ENCODE measurements at places on chromosomes 16 and 17.

DNA sequence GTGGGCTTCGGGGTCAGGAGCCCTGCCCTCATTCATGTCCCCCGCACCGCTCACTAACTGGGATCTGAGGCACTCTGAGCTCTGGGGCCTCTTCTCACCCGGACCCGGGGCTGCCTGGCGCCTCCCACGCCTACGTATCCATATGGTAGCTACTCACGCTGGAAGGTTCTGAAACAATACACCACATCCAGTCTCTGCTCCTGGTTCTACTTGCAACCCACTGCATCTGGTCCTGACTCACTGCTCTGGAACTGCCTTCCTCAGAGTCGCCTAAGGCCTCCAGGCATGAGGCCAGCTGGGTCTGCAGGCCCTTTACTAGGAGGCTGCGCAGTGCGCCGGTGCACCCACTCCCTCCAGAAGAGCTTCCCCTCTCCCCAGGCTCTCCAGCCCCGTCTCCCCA is 18.1 kb downstream of the USP36 start:
- DNase-seq, result no peak

DNA sequence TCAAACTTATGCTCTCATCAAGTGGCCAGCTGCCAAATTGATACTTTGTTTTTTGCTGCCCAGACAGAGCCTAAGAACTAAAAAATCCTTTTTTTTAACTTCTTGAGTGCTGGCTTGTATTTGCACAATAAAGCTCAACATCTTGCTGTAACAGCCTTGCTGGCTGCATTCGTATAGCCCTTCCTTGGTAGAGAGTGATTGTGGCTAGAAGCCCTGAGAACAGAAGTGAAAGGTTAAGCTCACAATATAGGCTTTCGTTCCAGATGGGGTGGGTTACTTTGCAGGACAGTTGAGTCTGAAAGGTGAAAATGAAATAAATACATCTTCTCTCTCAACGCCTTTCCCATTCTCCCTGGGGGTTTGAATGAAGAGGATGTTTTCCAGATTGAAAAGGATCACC is 278.8 kb downstream of the HS3ST3B1 start:
- DNase-seq, result no peak

DNA sequence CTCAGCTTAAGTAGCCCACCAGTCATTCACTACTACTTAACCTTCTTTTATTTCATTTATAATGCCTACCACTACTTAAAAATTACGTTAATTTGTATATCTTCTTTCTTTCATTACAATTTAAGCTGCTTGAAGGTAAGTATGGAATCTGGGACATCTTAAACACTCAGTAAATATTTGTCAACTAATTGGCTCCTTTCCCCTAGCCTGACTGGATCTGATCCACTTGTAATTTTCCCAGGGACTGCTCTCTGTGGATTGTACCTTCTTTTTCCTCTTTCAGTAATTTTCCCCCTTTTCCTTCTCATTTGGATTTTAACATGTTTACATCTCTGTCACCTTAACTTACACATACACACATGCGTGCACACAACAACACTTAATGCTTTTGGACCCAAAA is 152.4 kb upstream of the RBL2 start:
- DNase-seq, result no peak

DNA sequence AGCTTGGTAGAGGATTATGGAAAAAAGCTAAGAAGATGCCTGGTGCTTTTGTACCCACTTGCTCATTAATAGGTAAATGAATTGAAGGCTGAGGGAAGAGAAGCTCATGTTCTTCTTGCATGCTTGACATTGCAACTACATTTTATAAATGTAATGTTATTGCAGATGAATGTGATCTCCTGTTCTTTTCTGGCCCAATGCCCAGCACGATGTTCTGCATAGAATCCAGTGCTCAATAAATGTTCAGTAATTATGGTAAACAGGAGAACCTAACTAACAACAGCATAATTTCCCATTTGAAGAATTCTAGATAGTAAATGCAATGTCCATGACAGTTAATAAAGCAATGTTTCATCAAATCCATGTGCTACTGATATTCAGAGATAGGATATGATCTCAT is 638.2 kb upstream of the SOX9 start:
- no peak for DNase-seq

DNA sequence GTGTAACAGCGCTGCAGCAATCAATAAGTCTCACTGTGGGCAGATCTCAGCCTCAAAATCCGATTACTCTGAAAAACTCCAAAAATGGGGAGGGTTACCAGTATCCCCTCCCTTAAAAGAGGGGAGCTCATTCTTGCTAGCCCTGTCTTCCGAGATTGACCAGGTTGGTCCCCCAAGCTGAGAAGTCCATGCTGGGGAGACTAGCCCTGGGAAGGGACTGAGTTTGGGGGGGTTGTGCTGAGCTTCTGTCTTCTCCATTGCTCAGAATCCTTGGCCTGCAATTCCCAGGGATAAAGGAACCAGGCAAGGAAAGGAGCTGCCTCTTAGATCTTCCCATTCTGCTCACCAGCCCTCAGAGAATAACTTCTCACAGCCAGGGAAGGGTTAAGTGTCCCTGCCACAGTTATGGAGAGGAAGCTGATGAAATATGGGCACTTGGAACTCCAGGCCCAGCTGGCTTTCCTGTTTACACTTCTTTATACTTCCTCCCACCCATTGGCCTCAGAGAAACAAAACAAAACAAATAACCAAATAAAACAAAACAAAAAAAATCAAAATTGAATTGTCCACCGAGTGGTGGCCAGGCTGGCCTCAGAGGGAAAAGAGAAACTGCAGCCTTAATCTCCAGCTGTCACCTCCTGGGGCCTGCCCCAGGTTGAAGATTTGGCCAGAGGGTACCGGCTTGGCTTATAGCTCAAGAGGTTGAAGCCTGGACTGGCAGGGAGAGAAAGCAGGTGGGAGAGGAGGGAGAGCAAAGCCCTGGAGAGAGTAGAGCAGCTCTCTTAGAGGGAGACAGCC is 2.6 kb downstream of the HOXB3 start:
- no peak for DNase-seq

DNA sequence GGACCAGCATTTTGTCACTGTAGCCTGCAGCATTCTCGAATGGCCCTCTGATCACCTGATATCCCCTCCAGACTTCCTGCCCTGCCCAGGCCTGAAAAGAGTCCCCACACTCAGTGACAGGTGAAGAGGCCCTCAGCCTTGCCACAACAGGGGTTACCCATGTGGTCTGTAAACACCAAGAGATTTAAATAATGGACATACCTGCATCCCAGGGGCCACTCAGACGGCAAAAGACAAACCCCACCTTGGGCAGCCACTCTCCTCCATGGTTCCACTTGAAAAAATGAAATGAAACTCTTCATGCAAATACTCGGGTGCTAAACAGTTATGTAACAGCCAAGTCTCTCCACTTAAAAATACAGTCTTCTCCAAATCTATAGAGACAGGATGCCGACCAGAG is 22.9 kb upstream of the PECAM1 start:
- DNase-seq, result no peak

- DNase-seq, result no peak
Measured at GRCh38 chr17:31446195-31446967, 54.9 kb downstream of the RAB11FIP4 start.

DNA sequence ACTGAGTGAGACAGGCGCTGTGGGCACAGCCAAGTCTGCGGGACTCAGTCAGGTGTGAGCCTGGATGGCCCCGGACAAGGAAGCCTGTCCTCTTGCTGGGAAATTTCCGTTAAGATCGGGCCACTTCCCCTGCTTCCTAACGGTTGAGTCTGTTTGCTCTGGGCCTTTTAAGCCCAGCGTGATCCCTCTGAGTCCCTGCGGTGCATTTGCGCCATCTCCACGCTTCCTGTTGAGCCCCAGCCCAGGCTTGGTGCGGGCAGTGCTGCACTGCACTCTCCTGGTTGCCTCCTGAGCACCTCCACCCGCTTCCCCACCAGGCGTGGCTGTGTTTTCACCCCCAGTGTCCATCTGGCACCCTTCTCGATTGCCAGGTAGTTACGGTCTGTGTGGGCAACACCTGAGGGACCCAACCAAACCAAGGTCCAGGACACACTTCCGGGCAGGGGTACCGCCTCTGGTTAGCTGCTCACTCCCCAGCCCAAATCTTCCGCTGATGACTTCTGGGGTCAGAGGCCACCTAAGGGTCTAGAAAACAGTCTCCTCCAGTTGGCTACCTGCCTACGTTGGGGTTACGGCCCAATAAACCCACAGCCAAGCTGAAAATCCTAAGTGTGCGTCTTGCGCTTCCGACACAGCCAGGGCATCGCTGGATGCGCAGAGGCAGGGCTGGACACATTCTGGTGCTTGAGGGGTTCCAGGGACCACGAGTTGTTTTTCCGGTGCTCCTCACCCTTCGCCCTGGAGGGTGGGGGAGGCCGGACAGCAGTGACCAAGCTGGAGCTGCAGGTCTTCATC is 1.4 kb upstream of the SLC25A10 start:
- no peak for DNase-seq

DNA sequence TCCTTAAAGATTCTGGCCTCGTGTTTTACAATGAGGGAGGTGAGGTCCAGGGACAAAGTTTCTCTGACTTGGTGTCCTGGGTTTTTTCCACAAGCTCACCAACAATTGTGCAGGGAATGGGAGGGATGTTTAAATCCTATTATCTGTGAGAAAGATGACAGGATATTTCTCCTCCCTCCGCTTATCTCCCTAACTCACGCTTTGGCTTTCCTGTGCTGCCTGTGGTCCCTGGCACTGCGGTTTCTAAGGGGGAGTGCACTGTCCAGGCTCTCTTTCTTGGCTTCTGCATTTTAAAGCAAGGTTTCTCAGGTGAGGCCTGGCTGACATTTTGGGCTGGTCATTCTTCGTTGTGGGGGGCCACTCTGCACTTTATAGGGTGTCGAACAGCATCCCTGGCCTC is 16.4 kb downstream of the GGA3 start:
- DNase-seq, result no peak

GRCh38 chr17:17752821-17753321 is 71.6 kb downstream of the RAI1 start:
- DNase-seq, result no peak

- DNase-seq, result no peak
Measured at GRCh38 chr16:17887963-17888362, 417.2 kb upstream of the XYLT1 start.

DNA sequence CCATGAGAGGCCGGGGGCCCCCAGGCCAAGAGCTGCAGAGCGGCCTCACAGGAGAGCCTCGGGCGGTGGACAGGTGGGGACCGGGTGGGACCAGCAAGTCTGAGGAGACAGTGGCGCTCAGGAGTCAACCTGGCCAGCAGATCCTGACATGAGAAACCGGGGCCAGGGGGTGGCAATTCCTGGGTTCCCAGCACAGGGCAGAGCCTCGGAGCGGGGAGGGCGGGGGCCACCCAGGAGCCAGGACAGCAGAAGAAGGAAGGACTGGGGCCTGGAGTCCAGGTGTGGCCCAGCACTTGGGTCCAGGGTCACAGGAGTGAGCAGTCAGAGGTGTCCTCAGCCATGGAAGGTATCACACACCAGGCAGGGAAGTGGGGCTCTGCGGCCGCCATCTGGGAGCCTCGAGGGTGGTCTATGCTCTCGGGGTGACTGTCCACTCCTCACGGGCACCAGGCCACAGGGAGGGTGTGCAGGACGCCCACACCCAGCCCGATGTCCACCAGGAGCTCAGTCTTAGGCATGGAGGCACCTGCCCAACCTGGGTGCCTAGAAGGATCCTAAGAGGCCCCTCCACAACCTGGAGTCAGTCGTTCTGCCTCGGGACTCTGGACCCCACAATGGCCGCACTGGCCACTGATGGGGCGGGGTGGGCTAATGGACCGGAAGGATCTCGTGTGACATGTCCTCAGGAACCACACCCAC is 29.1 kb downstream of the PIEZO1 start:
- no peak for DNase-seq

Measured in activated CD4-positive, alpha-beta T cell treated with anti-CD3 and anti-CD28 coated beads for 4 hours (primary cell).